ENCODE measurements at places on chromosomes 13 and 19.

DNA sequence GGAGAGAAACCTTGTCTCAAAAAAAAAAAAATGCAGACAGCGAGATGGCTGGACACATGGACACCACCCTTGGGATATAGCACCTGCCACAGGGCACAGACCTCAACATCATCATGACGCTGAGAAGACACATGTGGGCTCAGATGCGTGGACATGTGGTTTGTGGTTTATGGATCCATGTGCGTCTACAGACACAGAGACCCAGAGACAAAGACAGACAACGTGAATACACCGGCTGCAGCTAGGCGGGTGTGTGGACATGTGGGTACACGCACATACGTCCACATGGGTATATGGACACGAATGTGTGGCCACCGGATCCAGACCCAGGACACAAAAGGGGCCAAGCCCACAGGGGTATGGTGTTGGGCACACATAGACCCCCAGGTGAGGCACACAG, 1.3 kb downstream of the TNFSF14 start:
- DNase-seq: no peak

- peak; percentile 59 for DNase-seq
Measured at GRCh38 chr13:112996671-112997091, 27.7 kb downstream of the MCF2L start.

DNA sequence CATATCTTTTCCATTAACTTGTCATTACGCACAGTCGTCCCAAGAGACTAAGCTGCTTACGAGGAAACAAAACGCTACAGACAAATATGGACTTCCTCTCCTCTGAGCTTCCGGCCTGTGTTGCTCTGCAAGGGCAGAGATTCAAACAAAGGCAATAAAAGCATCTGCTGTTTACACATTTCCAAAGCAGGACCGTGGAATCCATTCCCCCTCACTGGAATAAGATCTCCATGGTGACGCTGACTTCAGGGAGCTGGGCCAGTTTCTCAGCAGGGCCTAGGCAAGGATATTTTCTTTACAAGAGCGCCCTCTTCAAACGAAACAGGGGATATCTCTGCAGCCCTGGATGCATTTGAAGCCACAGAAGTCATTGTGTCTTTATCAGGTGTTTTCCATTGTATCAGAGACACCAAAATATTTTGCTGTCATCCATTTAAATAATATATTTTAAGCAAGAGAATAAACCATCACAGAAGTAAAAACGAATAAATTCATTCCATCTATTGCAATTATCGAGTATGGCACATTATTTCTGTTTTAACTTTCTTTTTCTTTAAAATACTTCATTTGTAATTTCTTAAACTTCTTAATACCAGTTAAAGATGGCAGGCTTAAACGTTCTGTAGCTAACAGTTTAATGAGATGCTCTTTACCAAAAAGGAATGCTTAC, 177.5 kb downstream of the DCLK1 start:
- peak; percentile 97 for DNase-seq

DNA sequence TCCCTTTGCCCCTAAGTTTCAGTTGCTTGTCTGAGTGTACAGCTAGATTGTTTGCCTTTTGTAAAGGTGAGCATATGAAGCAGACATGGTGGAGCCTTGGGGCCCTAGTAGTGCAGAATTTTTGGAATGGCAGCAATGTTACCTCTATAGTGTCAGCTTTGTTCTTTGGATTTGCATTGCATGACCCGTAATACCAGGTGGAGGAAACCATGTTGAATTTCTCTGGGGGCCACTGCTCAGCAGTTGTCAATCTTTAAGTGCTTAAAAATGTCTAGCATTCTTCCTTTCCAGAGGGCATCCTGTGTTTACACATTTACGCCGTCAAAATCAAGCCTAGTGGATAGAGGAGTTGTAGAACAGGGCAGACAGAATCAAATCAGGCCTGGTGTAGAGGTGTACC, 303.3 kb downstream of the ATP8A2 start:
- no peak for DNase-seq

GRCh38 chr19:35355791-35356460, 2.3 kb upstream of the FFAR3 start:
- no peak for DNase-seq

DNA sequence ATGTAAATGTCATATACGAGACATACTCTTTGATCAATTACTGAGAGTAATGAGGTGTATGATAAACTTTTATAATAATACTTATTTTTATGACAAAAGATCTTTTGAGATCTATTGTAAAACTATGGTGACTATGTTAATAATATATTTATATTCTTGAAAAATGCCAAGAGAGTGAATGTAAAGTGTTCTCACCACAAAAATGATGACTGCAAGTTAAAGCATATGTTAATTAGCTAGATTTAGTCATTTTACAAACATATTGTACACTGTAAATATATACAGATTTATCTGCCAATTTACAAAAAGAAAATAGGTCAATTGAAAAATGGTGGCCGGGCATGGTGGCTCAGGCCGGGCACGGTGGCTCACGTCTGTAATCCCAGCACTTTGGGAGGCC, 81.0 kb downstream of the GPC6 start:
- DNase-seq: no peak

GRCh38 chr19:4521888-4522242, 3.6 kb upstream of the PLIN4 start:
- no peak for DNase-seq

DNA sequence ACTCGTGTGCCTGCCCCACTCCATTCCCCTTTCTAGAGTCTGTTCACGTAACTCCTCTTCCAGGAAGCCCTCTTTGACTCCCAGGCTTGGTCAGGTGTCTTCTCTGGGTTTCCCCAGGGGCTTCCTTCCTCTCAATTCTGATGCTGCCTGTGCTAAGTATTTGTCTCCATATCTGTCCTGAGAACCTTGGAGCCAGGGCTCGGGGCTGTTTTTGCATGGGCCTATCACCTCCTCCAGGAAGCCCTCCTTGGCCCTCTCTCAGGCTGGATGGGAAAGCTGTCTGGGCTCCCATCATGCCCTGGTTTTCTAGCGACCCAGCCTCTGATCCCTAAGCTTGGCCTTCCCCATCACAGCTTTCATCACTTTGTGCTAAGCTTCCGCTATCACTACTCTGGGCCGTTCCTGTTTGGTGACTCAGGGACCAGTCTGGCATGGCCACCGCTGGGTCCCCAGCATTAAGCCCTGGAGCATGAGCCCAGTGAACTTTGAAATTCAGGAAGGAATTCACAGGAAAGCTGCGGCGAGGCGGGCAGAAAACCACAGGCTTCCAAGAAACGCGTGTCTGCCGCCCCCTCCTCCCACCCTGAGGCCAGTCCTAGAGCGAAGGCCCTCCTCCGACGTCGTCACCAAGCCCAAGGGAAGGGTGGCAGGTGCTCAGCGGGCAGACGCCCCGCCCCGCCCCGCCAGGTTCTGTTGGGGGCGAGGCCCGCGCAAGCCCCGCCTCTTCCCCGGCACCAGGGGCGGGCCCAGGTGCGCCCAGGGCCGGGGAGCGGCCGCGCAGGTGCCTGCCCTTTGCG, 486 bp upstream of the SPINT2 start:
- DNase-seq: peak; percentile 96

DNA sequence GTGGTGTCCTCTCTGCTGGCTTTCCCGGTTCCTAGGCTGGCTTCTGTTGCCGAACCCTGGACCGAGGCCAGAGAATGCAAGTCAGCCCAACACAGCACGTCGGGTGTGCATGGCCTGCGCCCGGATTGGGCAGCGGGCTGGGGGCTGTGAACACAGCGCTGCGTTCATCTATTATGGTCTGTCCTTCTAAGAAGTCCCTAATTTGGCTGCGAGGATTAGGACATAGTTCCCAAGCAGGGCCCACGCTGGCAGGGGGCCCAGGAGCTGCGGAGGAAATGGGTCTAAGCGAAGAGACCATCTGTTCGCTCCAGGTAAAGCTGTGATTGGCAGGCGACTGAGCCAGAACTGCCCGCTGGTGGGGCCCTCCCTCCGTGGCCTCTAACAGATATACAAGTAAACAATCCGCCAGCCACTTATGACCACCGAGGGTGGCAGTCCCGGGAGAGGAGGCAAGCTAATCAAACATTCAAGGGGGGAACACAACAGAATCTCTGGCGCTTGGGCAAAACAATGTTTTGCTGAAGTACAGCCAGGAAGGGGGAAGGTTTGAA, 6.0 kb downstream of the SYCE2 start:
- peak; percentile 98 for DNase-seq

GRCh38 chr19:8001995-8002849, 3.2 kb downstream of the ELAVL1 start:
- DNase-seq: peak; percentile 17

- DNase-seq: peak; percentile 40
Measured at GRCh38 chr13:67147342-67148133, 82.6 kb downstream of the PCDH9 start.

GRCh38 chr13:69793783-69794453, 313.7 kb upstream of the ATXN8OS start:
- no peak for DNase-seq

DNA sequence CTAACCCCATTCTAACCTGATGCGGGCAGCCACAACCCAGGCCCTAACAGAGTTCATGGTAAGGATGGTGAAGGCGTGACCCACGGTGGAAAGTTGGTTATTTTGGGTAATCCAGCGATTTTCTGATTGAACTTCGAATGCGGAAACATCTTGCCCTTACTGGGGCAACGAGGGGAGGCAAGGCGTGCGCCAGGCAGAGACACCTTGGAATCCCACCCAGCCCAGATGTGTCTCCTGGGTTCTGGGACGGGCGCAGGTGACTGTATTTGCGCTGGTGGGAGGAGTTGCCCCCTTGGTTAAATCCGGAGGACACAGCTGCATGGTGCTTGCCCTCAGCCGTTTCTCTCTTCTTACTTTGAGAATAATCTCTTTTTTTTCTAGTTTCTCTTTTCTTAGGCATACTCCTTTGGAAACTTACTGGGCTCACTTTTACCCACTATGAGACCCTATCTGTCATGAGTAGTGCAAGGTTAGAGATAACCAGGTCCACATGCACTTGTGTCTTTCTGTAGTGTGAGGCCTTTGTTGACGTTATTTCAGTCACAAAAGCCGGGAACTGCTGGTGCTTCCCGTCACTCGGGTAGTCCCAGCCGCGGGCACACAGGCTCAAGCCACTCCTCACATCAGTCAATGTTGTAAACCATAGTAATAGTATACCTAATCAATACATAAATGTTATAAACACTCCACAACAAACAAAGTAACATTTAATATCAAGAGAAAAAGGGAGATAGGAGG, 81.5 kb downstream of the ATP11A start:
- no peak for DNase-seq

- no peak for DNase-seq
Measured at GRCh38 chr19:42220751-42221097, 612 bp downstream of the ZNF526 start.

- no peak for DNase-seq
Measured at GRCh38 chr13:83190020-83190419, 692.3 kb downstream of the SLITRK1 start.

GRCh38 chr19:33374236-33374714, 766 bp downstream of the CEBPG start:
- DNase-seq: peak; percentile 53

DNA sequence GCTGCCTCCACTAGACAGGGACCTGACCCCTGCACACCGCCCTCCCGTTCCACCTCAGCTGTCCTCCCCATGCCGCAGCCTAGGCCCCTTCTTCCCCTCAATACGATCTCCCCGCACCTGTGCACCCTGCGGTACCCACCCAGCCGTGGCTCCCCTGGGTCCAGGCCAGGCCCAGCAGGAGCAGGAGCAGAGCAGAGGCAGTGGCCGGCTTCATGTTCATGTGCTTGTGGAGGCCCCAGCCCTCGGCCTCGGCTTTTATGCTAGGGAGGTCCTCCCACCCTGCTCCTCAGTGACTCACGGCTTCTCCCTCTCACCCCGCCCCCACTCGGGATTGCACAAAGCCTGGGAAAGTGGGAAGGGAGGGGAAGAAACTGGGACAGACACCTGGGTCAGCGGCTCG, 11.4 kb upstream of the KRTDAP start:
- no peak for DNase-seq

GRCh38 chr19:47507924-47508553, 6.8 kb downstream of the NAPA start:
- DNase-seq: peak; percentile 63

- no peak for DNase-seq
Measured at GRCh38 chr13:41465898-41466320, 8.6 kb downstream of the RGCC start.

All from NCI-H2171 treated with DMSO at 0.1 percent for 48 hours (cell line).